Nasal cavity respiratory epithelium epithelial cell of viscerocranial mucosa (primary cell): ENCODE measurements at places on chromosomes 5 and 9. TPM values are rescaled to one million over a fixed set of nuclear protein-coding genes. Genes with fewer than 3 reads are reported as not detected.

Gene PRSS3
- 3.1 and 36.6 TPM in 2 replicates for total RNA-seq

Gene NDUFAF2
- 35.2 and 63.2 TPM in 2 replicates for total RNA-seq

Gene CYLC2
- total RNA-seq = not detected in 2 replicates

Gene OGN
- total RNA-seq = not detected in 2 replicates

Gene HTR1A
- total RNA-seq = not detected in 2 replicates

Gene IFNA13
- not detected in 2 replicates for total RNA-seq

Gene SLC36A2
- not detected in 2 replicates for total RNA-seq

Gene CTXN3
- not detected in 2 replicates for total RNA-seq

Gene MAMDC4
- 1.4 and 6.5 TPM in 2 replicates for total RNA-seq

Gene ENHO
- not detected in 2 replicates for total RNA-seq

Gene JAKMIP2
- not detected in 2 replicates for total RNA-seq

Gene FIBCD1
- total RNA-seq = under 0.01 and 0.14 TPM in 2 replicates

Gene SNCAIP
- total RNA-seq = under 0.01 and 0.07 TPM in 2 replicates

Gene GRIA1
- under 0.01 TPM in 1 of 2 replicates, not detected in the other for total RNA-seq

Gene WDR41
- 210 and 238 TPM in 2 replicates for total RNA-seq

Gene GFI1B
- not detected in 2 replicates for total RNA-seq

Gene KIF20A
- total RNA-seq = 0.07 and 0.34 TPM in 2 replicates

Gene SCGB3A1
- total RNA-seq = not detected in 2 replicates

Gene PCDHA2
- total RNA-seq = under 0.01 TPM in 1 of 2 replicates, not detected in the other

Gene MSMP
- total RNA-seq = not detected in 2 replicates

Gene PCDHAC1
- total RNA-seq = 1.4 and 6.9 TPM in 2 replicates

Gene SOX30
- total RNA-seq = under 0.01 TPM in 1 of 2 replicates, not detected in the other

Gene PCDHB5
- 0.34 and 1.00 TPM in 2 replicates for total RNA-seq

Gene BAAT
- under 0.01 and 0.07 TPM in 2 replicates for total RNA-seq

Gene SETD9
- 8.8 and 13.7 TPM in 2 replicates for total RNA-seq
